ENCODE measurements at places on chromosomes 2 and 18. TPM values are rescaled to one million over a fixed set of nuclear protein-coding genes. Genes with fewer than 3 reads are reported as not detected.

DNA sequence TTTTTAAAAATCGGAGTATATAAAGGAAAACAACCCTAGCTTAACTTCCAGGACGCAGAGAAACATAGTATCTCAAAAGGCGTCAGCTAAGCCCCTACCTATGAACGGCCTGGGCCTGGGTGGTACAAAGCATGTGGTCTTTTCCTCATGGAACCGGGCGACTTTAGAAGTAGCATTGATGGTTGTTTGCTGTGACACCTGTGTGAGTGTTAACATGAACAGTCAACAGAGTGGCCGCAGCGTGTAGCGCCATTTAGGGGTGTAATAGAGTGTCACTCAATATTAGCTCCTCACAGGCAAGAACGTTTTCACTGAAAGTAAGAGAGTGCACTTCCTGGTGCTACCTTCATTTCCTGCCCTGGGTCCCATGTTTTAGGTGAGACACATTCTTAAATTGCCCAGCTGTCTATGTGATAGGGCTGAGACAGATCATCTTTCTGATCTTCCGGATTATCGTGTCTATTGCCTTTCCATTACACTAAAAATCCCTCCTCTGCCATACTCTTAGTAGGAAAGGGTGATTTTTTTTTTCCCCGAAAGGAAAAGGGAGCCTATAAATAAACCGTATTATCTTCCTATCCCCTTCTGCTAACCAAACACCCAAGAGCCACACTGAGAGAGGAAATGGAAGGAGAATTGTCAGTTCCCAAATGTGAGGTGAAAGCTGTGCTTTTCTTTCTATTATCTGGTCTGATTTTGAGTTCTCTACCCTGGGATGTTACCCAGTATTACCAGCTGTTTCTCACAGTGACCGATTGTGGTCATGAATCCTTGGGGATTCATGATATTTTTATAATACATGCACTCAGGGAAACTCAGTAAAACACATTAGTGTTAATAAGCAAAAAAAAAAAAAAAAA is 1.3 kb downstream of the GORASP2 start:
- no peak for DNase-seq

GRCh38 chr2:219175928-219176817 is 552 bp downstream of the CNPPD1 start:
- peak; percentile 12 for DNase-seq

GRCh38 chr2:31523871-31524492 is 56.8 kb downstream of the SRD5A2 start:
- no peak for DNase-seq

DNA sequence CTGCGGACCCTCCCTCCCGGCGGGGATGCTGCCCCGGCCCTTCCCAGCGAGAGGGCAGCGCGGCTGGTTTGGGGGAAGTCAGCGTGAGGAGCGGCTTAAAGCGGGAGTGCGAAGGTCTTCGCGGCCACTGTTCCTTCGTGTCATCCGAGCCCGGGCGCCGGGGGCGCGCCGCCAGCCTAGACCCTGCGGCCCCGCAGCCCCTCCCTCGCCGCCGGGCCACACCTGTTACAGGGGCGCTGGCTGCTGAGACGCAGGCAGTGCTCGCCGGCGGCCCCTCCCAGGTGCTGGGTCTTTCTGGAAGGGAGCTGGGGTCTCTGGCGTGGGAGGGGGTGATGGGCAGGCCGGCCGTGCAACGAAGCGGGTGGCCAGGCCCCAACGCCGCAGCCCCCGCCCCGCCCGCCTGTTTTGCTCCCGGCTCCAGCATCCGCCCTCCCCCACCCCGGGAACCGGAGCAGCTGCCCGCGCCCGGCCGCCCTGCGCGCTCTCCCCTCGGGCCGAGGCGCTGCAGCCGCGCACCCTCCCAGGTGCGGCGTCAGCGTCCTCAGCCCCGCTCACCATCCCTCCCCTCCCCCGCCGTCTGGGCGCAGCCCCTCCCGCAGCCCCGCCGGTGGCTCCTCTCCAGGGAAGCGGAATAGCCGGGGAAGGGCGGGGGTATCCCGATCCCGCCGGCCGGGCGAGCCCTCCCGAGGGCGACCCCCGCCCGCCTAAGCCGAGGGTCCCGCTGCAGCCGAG is 727 bp downstream of the KIF1A start:
- DNase-seq = no peak

- DNase-seq = no peak
Measured at GRCh38 chr18:51342815-51343214, 145.3 kb upstream of the MEX3C start.

DNA sequence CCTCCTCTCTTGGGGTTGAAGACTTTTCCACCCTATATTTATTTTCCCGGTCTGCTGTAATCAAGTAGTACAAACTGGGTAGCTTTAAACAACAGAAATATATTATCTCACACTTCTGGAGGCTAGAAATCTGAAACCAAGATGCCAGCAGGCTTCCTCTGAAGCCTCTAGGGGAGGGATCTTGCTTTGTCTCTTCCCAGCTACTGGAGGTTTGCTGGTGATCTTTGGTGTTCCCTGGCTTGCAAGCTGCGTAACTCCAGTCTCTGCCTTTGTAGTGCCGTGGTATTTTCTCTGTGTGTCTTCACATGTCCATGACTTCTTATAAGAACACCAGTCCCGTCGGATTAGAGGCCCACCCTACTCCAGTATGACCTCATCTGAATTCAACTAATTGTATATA is 44.4 kb downstream of the MYO3B start:
- no peak for DNase-seq

DNA sequence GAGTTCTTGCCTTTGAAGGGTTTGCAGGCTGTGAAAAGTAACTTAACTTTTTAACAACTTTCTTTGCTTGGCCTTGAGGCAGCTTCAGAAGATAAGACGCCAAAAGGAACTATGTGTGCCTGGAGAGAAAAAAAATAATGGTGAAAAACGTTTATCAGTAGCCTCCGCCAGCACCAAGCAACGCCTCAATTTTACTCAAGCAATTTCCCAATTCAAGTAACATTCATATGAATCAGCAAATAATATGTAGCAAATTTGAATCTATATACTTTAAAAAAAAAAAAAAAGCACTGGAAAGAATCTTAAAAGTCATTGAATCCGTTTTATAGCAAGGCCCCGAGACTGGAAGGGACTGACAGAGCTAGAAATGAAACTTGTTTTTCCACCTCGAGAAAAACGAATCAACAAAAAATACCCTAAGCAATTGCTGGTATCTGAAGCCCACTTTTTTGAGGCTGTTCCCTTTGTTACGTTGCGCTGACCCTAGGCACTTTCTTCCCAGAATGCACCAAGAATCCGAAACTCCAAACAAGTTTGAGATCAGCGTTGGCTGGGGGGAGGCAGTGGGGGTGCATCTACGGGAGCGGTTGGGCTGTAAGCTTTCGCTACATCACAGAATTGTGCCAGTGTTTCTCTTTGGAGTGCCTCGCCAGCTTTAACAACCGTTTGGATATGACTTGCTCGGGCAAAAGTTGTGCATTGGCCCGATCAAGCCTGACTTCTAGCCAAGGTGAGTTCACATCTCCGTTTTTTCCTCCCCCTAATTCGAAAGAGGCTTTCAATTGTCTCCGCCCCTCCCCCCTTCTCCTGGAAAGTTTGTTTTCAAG is 2.7 kb upstream of the TGIF1 start:
- no peak for DNase-seq

GRCh38 chr2:10555810-10556111 is 107.6 kb upstream of the ODC1 start:
- DNase-seq = no peak

GRCh38 chr2:55923091-55923981 is at the start of gene EFEMP1:
TSS of gene EFEMP1 (minus strand) at chr2:55923782. CDS start at chr2:55922440, 1,342 bp downstream.
- DNase-seq = peak; percentile 71

DNA sequence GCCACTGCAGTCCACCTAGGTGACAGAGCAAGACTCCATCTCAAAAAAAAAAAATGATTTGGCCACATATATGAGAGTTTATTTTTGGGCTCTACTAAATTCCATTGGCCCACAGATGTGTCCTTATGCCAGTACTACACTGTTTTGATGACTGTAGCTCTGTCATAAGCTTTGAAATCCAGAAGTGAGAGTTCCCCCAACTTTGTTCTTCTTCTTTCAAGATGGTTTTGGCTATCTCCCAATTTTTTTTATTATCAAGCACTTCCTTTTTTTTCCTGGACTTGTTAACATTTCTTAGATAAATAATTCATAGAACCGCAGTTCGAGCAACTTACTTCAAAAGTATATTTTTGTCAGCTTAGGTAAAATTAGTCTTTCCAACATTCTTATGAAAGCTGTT is 96.9 kb downstream of the TSHZ1 start:
- DNase-seq = no peak

- DNase-seq = no peak
Measured at GRCh38 chr2:98445683-98446581, 1.3 kb downstream of the INPP4A start.

- DNase-seq = no peak
Measured at GRCh38 chr18:58310517-58310916, 266.5 kb downstream of the NEDD4L start.

DNA sequence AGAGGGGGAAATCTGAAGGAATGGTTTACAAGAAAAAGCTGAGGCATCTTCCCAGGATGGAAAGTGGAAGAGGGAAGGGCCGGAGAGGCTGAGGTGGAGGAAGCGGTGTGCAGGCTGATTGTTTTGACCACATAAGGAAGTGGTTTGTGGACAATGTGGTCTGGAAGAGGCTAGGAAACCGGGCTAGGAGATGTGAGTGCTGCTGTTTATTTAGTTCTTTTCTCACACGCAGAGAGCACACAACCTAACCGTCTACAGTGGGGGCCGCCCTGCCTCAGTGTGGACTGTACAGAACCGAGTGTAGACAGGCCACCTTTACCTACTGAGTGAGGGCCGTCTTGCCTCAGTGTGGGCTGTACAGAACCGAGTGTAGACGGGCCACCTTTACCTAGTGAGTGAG is 251.7 kb upstream of the PXDN start:
- no peak for DNase-seq

- DNase-seq = no peak
Measured at GRCh38 chr2:201517094-201517493, 65.6 kb downstream of the STRADB start.

GRCh38 chr2:2922156-2922555 is 455.5 kb downstream of the EIPR1 start:
- no peak for DNase-seq

- DNase-seq = no peak
Measured at GRCh38 chr2:169294001-169294675, 68.2 kb downstream of the LRP2 start.

DNA sequence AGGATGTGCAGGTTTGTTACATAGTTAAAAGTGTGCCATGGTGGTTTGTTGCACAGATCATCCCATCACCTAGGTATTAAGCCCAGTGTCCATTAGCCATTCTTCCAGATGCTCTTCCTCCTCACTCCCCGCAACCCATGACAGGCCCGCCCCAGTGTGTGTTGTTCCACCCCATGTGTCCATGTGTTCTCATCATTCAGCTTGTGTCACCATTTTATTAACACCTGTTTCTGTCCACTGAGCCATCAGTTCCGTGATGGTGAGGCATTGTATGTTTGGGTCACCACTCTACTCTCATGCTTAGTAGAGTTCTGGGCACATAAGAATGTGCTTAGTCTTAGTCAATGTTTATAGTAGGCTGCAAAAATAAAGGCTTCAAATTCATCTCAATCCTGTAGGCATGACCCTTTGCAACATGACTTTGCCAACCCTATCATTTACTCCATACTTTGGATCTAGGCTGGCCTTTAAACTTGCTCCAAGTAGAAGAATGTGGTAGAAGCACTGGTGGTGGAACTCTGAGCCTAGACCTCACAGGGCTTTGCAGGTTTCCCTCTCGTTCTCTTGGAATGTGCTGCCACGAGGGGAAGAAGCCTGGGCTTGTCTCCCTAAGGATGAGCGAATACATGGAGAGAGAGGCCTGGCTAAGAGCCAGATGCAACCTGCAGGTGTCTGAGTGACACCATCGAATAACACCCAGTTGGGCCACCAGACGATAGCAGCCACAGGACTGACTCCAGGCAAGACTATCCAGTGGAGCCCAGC is 161.5 kb downstream of the NAPG start:
- DNase-seq = no peak

DNA sequence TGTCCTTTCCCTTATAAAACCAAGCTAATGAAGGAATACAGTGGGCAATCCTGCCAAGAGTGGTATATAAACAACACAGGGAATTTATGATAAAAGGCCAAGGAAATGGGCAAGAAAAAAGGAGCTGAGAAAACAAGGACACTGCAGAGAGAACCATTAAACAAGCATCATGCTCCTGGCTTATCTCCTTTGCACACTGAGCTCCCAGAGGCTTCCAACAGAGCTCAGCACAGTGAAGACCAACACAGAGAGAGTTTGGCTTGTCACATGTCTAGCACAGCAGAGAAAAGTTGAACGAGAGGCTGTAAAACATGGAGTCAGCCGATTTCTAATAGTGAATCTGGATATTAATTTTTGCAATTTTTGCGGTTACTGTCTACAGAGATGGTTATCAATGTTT is 68.0 kb upstream of the KLF7 start:
- no peak for DNase-seq

DNA sequence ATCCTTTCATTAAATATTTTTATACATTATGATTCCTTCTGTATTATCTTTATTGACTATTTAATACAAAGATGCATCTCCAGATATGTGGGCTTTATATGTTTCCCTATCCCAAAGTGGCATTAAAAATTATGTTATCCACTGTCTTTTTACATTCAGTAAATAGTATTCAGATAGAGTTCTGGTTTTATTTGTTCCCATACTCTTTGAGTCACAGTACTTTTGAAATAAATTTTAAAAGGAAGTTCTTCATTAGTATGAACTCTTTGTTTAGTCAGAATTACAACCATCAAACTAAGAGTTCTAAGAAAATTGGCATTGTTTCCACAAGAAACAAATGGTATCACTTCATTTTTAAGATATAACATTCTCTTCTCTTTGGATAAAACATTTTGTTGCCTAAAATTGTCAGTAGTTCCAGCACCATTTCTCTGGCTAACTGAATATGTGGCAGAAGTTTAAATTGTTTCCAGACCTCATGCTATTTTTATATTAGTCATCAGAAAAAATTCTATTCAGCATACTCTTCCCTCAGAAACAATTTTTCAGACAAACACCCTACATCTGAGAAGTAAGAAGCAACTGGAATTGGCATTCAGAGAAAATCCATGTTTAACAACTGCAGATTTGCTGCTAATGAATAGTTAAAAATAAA is 88.5 kb upstream of the COL5A2 start:
- DNase-seq = no peak

The L3MBTL4 gene
- polyA plus RNA-seq = 5.0 TPM

The ARPC2 gene
- polyA plus RNA-seq = 260 TPM

The NETO1 gene
- 1.7 TPM for polyA plus RNA-seq

The CD226 gene
- polyA plus RNA-seq = 2.9 TPM

The C2orf15 gene
- 9.9 TPM for polyA plus RNA-seq

The CXCR1 gene
- polyA plus RNA-seq = not detected

The CCDC85A gene
- 1.8 TPM for polyA plus RNA-seq

The KRTCAP3 gene
- polyA plus RNA-seq = 7.7 TPM

The UGT1A5 gene
- not detected for polyA plus RNA-seq

The ANKRD30B gene
- 0.24 TPM for polyA plus RNA-seq

The TSPYL6 gene
- polyA plus RNA-seq = not detected

The CLEC4F gene
- not detected for polyA plus RNA-seq

The KRCC1 gene
- 49.4 TPM for polyA plus RNA-seq
